ENCODE measurements at places on chromosomes 3 and 15. TPM values are rescaled to one million over a fixed set of nuclear protein-coding genes. Genes with fewer than 3 reads are reported as not detected.

- no peak for DNase-seq
These were observed 456.7 kb upstream of the RASGRP1 start for GRCh38 chr15:39021341-39021740.

DNA sequence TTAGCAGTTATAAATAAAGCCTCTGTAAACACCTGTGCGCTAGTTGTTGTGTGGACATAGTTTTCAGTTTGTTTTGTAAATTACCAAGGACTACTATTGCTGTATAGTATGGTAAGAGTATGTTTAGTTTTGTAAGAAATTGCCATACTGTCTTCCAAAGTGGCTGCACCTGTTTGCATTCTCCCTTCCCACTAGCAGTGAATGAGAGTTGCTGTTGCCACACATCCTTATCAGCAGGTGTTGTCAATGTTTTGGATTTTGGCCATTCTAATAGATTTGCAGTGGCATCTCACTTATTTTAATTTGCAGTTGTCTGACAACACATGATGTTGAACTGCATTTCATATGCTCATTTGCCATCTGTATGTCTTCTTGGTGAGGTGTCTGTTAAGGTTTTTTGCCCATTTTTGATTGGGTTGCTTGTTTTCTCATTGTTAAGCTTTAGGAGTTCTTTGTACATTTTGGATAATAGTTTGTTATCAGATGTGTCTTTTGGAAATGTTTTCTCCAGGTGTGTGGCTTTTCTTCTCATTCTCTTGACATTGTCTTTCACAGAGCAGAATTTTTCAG lies 14.9 kb downstream of the TCAIM start:
- DNase-seq, result no peak

DNA sequence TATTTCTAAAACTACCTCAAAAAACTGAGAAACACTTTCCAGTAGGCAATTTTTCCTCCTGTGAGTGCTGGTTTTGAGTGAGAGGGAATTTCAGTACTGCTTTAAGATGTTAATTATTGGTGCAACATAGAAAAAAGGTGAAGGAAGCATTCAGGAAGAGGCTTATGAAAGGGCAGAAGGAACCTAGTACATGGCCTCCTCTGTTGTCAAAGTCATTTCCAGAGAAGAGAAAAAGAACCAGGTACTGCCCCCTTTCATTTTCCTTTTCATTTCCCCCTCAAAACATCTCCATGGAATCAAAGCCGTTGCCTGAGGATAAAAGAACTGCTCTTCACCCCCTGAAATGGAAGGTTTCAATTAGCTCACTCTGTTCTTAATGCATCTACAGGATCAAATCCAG lies 19.8 kb downstream of the RARRES1 start:
- no peak for DNase-seq

GRCh38 chr3:50913260-50913659 lies 238.5 kb downstream of the DOCK3 start:
- DNase-seq, result no peak

GRCh38 chr3:64885055-64885454 lies 197.3 kb upstream of the ADAMTS9 start:
- no peak for DNase-seq

ITIH1 gene
- not detected for total RNA-seq

- DNase-seq, result no peak
These were observed 137.1 kb upstream of the TSC22D2 start for GRCh38 chr3:150270883-150271590.

- no peak for DNase-seq
These were observed 71.2 kb downstream of the GOLIM4 start for GRCh38 chr3:168024537-168024941.

DNA sequence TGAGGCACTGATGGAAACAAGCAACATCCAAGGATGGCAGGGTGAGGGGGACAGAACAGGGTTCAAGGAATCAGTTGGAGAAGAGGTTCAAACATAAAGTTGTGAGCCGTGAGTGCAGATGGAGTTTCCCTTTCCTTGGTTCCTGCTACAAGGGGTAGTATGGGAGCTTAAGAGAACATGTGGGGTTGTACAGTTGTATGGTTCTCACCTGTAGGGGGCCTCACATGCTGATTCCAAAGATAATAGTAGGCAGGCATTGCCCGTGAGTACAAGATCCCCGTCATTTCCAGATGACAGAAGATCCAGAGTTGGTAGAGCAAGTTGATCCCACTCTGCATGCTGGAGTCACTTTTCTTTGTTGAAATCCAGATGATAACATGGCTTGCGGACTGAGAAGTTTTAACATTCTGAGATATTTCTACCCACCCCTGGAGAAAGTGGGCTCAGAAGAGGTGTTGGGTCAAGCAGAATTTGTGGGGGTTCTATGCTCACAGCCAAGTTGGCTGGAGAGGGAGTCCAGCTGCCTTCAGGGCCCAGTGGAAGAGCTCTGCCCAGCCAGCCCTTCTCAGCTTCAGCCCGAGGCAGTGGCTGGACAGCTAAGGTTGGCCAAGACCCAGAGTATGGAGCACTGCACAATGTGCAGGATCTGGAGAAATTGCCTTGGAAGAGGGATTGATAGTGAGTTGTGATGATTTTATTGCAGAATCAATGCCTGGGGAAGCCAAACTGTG lies 141.8 kb downstream of the THSD4 start:
- DNase-seq, result peak; percentile 39

GRCh38 chr15:85491691-85492090 lies 111.3 kb downstream of the AKAP13 start:
- no peak for DNase-seq

- peak; percentile 11 for DNase-seq
These were observed 45.0 kb upstream of the FAH start for GRCh38 chr15:80107774-80108173.

- DNase-seq, result no peak
These were observed 271.6 kb downstream of the UBE2E2 start for GRCh38 chr3:23474580-23475357.

GRCh38 chr15:94032571-94032970 lies 198.8 kb upstream of the MCTP2 start:
- DNase-seq, result no peak

HHLA2 gene
- total RNA-seq, result not detected

GRCh38 chr3:87390353-87390752 lies 114.0 kb upstream of the POU1F1 start:
- no peak for DNase-seq

TIMP4 gene
- total RNA-seq, result 16.1 TPM

ANKRD34C gene
- not detected for total RNA-seq

All from GM23338 (cell line).